ENCODE measurements at places on chromosomes 3 and 15.

GRCh38 chr3:69761896-69762767 is 22.9 kb downstream of the MITF start:
- DNase-seq: no peak

DNA sequence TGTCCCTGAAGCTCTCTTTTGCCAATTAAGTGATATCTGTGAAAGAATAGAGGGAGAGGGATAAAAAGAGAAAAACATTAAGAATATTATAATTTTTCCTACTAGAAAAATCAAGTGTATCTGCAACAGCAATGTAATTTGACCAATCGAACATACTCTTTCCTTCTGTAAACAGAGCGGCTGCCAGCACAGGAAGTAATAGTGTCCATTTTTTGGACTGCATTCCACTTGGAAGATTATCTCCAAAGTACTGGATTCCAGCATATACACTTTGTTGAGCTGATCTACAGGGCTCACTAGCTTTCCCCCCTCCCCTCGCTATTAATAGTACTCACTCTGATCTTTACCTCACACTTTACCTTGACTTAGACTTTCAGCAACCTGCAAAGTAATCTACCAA is 90.4 kb downstream of the SUCLG2 start:
- DNase-seq: no peak

GRCh38 chr15:52136442-52136980 is 23.9 kb upstream of the BCL2L10 start:
- DNase-seq: no peak

DNA sequence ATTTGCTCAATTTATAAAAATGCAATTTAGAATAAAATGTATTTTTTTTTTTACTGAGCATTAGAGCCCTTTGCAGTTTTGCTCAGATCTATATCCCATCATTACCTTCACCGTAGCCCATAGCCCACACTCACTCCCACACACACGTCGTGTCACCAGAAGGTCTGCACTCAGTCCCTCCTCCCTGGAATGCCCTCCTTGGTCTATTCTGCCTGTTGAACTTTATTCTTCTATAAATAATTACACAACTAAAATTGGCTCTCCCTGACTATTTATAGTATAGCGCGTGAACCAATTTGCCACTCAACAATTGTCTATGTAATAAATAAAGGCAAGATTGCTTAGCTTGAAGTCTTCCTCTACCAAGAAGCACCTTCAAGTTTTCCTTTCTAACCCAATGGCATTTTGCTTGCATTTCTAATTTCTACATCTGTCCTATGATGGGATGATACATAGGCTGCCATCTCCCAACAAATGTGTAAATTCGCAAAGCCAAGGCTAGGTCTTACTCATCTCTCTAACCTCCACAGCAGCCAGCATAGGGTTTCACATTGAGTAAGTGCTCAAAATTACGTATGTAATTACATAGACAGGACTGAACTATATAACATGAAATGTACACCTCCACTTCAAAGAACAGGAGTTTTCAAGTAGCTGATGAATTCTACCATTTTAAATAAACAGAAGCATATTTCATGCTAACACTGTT is 172.0 kb upstream of the HES1 start:
- peak; percentile 18 for DNase-seq

DNA sequence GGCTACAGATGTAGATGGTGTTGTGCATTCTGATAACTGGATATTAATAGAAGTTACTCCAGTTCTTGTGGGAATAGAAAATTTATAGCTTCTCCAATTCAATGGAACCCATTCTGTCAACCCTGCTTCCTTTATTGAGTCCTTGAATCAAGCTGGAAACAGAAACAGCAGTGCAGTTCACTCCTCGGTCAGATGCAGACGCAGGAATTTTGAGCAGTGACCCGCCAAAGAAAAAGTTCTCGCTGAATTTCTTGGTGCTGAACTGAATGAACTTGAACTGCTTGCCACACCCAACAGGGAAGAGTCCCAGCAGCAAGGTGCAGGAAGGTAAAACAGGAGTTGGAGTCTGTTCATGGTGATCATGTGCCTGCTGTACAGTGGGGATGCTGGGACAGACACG is 10.3 kb downstream of the HRH1 start:
- no peak for DNase-seq

Data from stimulated activated CD4-positive, alpha-beta T cell treated with anti-CD3 and anti-CD28 coated beads, Interleukin-15, amount 100 ng/mL, for 48 hours (primary cell).